ENCODE measurements at places on chromosomes 3 and 15.

- no peak for DNase-seq
Observed at GRCh38 chr3:24483873-24484272, 10.8 kb downstream of the THRB start.

DNA sequence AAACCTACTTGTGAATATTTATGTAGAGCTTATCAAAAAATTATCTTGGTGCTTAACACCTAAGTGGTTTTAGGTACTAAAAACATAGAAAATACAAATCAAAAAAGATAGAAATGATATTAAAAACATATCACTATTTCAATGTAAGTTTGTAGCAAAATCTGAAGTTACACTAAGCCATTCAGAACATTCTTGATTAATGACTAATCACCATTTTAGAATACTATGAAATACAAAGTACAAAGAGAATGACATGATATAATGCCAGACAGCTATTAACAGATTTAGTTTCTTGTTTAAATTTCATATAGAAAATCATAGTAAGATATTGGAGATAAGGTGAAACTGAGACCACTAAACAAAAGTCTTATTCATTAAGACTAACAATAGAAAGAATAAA, 169.7 kb upstream of the AGTR1 start:
- DNase-seq = no peak

DNA sequence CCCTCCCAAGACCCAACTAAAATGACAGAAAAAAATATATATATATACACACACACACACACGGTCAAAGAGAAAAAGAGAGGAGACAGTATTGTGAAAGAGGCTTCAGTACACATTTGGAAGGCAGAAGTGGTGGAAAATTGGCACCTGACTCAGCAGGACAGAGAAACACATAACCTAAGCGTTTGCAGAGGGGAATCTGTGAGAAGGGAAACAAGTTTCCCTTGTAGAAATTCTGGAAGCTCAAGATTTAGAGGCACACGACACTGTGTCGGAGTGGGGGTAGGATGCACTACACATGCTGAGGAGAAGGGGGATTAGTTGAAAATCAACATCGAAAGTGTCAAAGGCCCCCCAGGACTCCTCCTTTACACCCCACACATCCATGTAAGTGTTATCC, 53.1 kb downstream of the PAK2 start:
- DNase-seq = no peak

GRCh38 chr15:55742498-55742926, 440 bp downstream of the PRTG start:
- DNase-seq = no peak

GRCh38 chr3:177607589-177607988, 410.3 kb upstream of the TBL1XR1 start:
- DNase-seq = no peak

DNA sequence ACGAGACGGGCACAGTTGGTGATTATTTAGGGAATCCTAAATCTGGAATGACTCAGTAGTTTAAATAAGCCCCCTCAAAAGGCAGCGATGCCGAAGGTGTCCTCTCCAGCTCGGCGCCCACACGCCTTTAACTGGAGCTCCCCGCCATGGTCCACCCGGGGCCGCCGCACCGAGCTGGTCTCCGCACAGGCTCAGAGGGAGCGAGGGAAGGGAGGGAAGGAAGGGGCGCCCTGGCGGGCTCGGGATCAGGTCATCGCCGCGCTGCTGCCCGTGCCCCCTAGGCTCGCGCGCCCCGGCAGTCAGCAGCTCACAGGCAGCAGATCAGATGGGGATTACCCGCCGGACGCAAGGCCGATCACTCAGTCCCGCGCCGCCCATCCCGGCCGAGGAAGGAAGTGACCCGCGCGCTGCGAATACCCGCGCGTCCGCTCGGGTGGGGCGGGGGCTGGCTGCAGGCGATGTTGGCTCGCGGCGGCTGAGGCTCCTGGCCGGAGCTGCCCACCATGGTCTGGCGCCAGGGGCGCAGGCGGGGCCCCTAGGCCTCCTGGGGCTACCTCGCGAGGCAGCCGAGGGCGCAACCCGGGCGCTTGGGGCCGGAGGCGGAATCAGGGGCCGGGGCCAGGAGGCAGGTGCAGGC, 318.0 kb downstream of the FGF12 start:
- DNase-seq = no peak

DNA sequence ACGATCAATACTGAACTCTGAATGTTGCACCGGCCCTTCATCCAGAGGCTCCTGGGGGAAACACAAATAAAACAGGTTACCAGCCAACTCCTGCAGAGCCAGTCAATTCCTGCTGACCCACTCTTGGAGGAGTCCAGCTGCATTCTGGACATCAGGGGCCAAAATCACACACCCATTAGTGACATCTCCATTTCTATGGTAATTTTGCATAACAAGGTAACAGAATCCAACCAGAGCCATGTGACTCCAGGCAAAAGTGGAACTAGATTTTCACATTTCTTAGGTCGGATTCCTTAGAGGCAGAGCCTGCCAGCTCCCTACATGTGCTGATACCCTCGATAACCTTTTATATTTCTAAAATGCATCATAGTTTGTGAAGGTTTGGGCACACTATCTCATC, 119.2 kb upstream of the CTNNB1 start:
- DNase-seq = no peak

DNA sequence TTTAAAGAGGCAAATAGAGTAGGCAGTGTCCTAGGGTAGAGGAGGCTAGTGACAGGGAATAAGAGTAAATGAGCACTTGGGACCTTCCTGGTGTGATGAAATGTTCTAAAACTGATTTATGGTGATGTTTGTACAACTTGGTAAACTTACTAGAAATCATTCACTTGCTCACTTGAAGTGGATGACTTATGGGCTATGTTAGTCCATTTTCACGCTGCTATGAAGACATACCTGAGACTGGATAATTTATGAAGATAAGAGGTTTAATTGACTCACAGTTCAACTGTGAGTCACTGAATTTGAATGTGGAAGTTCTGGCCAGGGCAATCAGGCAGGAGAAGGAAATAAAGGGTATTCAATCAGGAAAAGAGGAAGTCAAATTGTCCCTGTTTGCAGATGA, 31.7 kb upstream of the DHX36 start:
- DNase-seq = no peak

DNA sequence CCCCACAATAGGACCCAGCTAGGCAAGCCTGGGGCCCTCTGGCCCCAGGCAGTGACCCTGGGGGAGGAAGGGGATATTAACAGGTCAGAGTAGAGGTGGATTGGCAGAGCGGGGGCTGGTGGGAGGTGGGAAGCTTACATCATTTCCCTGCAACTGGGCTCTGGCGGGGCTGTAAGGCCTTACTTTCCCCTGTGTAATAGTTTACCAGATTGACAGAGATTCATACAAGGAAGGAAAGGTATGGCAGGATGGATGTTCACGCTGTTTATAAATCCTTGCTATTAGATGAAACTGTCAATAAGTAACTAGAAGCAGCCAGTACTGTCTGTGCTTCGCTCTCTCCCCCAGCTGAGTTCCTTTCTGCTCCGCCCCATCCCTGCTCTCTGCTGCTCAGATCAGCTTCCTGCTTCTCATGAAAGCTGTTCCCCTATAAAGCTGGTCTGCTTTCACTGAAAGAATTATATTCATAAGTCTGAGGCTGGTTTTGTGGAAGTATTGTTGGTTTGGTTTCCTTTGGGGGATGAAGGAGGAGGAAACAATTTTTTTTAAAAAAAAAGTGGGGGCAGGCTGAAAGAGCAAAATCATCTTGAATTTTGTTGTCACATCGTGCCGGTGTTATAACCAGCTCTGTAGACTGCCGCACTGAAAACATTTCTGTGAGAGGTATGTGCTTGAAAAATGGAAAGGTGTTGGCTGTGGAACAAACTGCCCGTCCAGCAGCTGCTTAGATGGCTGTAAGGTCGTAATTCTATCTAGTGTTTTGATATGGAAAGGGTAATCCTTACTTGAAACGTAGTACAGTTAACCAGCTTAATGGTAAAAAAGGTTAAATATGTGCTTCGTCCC, 76.4 kb downstream of the BBX start:
- DNase-seq = peak; percentile 68

DNA sequence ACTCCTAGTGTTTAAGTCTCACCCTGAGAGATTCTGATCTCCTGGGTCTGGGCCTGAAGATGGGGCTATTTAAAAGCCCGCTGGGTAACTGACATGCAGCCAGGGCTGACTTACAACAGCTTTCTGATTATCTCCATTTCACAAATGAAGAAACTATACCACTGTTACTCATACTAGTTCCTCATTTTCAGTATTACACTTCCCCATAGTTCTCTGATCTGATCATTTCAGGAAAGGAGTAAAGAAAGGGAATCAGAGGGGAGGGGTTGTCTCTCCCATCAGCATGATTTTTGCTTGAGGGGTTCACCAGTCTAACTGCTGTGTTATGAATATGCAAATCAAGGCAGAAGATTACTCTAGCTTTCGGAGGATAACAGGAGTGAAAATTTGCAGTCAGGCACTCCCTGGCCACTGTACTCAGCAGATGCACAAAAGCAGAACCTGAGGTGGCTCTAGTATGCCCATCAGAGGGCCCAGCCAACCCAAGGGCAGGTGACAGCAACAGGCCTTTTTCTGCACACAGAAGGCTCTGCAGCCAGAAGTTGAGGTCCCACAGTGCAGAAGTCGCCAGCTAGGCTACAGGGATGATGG, 59.4 kb downstream of the DAPK2 start:
- DNase-seq = peak; percentile 68

DNA sequence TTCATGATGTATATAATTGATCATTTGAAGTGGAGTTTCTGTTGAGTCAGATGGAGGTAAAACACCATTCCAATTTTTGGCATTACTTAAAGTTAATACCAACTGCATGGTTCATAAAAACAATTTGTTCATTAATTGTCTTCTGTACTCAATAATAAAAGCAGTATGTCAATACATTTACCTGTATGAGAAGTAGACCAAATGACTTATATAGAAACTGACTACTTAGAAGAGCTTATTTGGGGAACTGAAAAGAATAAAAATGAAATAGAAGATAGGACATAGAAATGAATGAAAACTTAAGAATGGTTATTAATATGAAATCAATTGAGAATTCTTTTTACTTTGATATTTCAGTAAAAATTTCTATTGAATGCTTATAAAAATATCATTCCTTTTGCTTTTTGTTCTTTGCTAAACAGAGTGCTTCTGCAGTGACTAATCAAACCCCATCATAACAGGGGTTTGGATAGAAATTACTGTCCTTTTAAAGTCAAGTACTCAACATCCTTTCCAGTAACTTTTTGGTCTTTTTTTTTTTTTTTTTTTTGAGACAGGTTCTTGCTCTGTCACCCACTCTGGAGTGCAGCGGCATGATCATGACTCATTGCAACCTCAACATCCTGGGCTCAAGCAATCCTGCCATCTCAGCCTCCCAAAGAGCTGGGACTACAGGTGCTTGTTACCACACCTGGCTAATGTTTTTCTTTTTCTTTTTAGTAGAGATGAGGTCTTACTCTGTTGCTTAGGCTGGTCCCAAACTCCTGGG, 6.5 kb upstream of the CRYBG3 start:
- no peak for DNase-seq

- DNase-seq = no peak
Observed at GRCh38 chr3:33417066-33417673, 23.0 kb downstream of the UBP1 start.

DNA sequence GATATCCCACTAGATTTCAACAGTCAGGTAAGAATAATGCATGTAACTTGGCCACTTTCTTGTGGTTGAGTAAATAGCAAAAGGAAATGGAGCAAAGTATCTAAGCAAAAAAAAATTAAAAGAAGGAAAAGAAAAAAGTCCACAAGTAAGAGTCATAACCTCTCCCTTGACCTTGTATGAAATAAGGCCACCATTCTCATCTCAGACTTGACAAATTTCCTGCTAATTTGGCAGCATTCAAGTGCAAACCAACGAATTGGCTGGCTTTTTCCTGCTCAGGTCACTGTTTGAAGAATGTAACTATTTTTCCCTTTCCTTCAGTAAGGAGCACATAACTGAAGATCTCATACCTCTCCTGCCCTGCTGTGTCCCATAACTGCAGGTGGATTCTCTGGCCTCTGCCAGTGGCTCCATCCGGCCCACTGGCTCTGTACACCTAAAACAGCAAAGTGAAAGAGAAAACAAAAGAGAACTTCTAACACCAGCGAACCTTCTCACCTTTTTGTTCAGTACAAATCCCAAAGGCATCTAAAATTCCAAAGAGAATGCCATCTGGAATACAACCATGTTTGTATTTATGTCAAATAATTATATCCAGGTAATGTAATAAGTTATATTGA, 33.4 kb upstream of the RSL24D1 start:
- no peak for DNase-seq

GRCh38 chr3:101542957-101543356, 18.7 kb upstream of the TRMT10C start:
- DNase-seq = no peak

GRCh38 chr15:51878446-51879386, 49.3 kb downstream of the TMOD3 start:
- DNase-seq = no peak

GRCh38 chr3:124951511-124952281, 17.1 kb upstream of the MUC13 start:
- no peak for DNase-seq

- DNase-seq = no peak
Observed at GRCh38 chr3:149800693-149801092, 8.3 kb upstream of the ANKUB1 start.

DNA sequence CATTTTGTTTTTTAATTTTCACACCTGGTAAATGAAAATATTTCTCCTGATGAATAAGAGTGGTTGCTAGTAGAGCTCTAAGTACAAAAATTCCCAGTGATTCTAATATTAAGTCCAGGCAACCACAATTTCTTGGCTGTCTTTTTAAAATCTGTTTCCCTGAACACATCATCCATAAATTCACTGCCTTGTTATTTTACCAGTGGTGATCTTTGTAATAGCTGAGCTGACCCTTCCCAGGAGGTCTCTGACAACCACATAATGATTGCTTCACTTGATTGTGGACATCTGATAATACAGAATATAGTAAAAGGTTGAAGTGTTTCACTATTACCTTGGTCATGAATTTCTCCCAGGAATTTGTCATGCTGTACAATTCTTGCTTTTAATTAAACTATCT, 13.9 kb upstream of the TOP2B start:
- DNase-seq = no peak

GRCh38 chr3:11140713-11141104, 13.6 kb upstream of the HRH1 start:
- no peak for DNase-seq

GRCh38 chr3:196662711-196663571, 23.4 kb downstream of the NRROS start:
- DNase-seq = no peak

GRCh38 chr3:72523429-72524151, 324.7 kb downstream of the SHQ1 start:
- DNase-seq = peak; percentile 81

GRCh38 chr15:57015360-57015759, 96.9 kb downstream of the TCF12 start:
- no peak for DNase-seq
